ENCODE measurements at places on chromosomes 5 and 9. TPM values are rescaled to one million over a fixed set of nuclear protein-coding genes. Genes with fewer than 3 reads are reported as not detected.

DNA sequence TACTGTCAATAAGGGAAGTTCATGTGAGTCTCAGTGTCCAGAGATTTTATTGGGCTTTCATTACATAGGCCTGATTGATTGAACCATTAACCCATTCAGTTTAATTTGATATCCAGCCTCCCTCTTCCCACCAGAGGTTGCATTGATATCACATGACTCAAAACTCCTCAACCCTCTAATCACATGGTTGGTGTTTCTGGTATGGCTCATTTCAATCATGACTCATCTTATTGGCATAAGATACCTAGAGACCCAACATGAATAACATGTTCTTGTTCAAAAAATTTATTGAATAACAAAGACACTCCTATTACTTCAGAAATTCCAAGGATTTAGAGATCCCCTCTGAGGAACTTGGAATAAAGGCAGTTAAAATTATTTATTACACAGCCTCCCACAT, 982.2 kb downstream of the TLE1 start:
- H3K36me3 ChIP-seq: no peaks in the 10 kb centered on the region
- DNase-seq: no peak
- H3K27me3 ChIP-seq: no peaks in the 10 kb centered on the region
- H3K27ac ChIP-seq: no peak overlapping the region
- no peak overlapping the region for H3K4me3 ChIP-seq
- H3K4me1 ChIP-seq: no peaks in the 10 kb centered on the region

- H3K27me3 ChIP-seq: no peaks in the 10 kb centered on the region
- no peaks in the 10 kb centered on the region for H3K4me1 ChIP-seq
- no peak for DNase-seq
- H3K4me3 ChIP-seq: no peak overlapping the region
These were observed 26.6 kb upstream of the DAB2 start for GRCh38 chr5:39451276-39451941.

Gene BRIX1
- total RNA-seq: 114 TPM

Gene ADAM19
- total RNA-seq: 26.5 TPM

Measured in CD8-positive, alpha-beta memory T cell (primary cell).